ENCODE measurements at places on chromosomes 7 and 10.
A peak's percentile ranks its signal among the peaks of the same experiment; 100 is the strongest.

DNA sequence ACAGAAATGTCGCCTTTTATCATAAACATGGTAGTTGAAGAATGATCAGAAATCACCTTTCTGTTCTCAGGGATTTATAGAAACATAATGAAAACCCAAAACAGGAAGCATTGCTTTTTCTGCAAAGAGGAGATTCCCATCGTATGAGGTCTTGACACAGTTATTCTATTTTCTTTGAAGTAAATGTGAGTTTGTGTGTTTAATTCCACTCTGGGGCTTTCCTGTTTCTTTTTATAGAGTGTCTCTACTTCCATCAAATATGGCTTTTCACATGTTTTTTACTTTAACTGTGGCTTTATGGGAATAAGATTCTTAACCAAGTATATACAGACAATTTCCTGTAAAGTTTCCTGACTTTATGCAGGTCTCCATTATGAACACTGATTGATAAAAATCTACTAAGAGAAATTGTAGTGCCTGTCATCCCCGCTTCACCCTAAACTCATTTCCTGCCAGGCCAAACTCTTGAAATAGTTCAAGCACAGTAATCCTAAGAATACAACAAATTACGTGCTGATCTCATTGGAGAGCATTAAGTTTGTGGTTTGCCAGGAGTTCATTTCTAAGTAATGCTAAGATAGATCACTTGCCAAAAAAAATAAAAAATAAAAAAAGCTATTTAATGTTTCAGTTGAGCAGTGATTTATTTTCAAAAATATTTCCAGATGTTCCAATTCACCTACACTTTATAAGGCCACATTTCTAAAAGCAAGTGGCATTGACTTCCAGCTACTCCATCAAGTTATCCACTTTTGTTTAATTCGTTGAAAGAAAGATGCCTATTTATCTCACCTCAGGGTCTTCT is 52.2 kb upstream of the SEC61G start:
- peak; percentile 65 for DNase-seq

- no peak for DNase-seq
Measured at GRCh38 chr7:111711426-111712065, 149.3 kb upstream of the IMMP2L start.

DNA sequence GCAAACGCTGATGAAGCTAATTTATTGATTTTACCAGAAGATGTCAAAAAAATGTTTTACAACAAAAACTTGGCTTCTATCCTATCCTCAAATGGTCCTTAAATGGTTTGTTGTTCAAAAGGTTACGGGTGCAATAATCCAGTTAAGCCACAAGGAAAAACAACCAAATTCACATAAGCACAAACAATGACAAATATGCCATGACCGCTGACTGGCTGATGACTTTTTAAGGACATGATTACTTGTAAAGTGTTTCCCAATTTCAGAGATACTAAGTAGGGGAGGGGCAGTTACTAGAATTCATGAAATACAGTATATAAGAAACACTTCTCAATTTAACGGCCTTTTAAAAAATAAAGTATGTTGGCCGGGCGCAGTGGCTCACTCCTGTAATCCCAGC is 28.8 kb downstream of the ABI1 start:
- no peak for DNase-seq

- no peak for DNase-seq
Measured at GRCh38 chr10:3574451-3574850, 210.6 kb downstream of the KLF6 start.

DNA sequence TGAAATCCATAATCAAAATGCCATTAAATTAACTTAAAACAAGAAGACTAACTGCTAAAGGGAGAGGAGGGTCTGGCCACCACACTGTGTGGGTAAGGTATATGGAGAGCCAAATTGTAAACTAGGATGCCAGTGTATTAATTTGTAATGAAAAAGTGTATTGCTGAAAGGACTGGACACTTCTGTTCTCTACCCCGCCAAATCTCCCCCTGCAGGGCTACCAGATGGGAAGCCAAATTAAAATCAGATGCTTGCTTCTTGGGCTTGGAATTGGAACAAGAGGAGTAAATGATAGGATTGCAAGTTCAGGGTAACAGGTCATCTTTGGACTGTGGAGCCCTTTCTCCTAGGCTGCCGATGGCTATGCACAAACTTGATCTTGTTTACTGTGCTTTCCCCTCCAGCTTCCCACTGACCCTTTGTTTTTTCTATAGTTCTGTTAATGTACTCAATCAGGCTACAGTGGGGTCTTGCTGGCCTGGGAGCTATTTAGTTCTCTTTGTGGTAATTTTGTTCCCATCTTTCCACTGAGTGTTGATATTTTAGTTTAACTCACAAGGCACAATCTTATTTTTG is 932.1 kb upstream of the C7orf33 start:
- no peak for DNase-seq

DNA sequence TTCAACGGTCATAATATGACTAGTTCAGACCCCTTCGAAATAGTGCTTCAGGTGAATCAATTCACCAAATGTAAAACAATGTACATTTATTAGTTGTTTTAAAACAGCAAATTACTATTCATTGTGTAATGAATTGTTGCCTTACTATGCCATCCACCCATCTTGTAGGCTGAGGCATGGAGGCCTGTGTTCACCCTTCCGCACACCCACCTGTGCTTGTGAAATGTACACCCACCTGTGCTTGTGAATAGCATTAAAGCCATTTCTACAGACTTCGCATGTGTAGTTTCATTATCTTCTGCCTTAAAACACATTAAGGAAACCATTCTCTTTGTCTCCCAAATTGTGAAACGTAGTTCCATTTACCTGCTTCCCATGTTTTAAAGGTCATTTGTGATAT is 16.8 kb downstream of the CLRN3 start:
- no peak for DNase-seq

DNA sequence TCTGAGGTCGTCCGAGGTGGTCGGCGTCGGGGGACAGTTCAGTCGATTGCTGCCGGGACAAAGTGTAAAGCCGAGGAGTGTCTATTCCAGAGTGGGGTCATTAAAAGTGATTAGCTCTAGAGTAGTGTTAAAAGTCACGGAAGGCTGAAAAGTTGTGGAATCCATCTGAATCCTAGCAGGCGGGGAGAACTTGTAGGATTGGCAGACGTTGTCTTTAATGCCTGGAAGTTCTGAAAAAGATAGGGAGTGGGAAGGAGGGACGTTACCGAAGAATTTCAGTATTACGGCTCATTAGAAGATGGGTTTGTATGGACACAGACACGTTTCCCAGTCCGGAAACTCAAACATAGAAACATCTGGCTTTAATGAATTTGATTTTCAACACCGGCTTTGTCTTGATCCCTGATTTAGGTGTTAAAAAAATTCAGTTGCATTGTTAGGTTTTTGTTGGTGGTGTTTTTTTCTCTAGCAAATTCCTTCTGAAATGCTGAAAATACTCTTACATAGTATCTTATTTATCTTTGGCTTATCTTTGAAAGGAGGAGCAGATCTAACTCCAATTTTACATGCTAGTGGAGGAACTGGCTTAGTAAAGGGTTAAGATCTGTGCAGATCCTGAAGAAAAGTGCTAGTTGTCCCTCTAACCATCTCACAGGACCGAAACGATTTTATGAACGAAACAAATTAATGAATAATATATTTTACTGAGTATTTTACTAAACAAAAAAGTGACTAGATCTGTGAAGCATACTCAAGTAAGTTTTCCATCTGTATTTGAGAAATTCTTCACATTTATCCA is 900 bp downstream of the MKLN1 start:
- no peak for DNase-seq

GRCh38 chr10:75079436-75080083 is 31.9 kb upstream of the SAMD8 start:
- DNase-seq, result no peak

GRCh38 chr10:86348321-86349210 is 18.0 kb downstream of the GRID1 start:
- no peak for DNase-seq

GRCh38 chr10:118151461-118151860 is 104.7 kb upstream of the RAB11FIP2 start:
- no peak for DNase-seq

DNA sequence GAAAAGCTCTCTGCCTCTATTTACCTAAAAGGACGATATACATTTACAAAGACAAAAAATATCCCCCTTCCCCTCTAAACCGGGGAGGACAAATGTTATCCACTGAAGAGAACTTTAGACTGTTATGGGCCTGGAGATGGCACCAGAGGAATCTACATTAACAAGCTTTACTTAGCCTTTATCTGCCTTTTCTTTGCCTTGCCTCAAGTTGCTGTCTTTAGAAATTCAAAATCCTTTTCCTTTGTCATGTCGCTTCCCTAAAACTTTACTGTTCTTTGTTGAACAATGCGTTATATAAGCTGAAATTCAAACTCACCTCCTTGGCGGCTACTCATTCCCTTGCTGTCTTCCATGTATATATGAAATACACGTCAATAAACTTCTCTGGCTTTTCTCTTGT is 405.0 kb downstream of the PCDH15 start:
- no peak for DNase-seq

- no peak for DNase-seq
Measured at GRCh38 chr7:74263399-74264120, 9.4 kb upstream of the RFC2 start.

GRCh38 chr7:66183700-66184099 is 21.4 kb upstream of the TPST1 start:
- peak; percentile 97 for DNase-seq

DNA sequence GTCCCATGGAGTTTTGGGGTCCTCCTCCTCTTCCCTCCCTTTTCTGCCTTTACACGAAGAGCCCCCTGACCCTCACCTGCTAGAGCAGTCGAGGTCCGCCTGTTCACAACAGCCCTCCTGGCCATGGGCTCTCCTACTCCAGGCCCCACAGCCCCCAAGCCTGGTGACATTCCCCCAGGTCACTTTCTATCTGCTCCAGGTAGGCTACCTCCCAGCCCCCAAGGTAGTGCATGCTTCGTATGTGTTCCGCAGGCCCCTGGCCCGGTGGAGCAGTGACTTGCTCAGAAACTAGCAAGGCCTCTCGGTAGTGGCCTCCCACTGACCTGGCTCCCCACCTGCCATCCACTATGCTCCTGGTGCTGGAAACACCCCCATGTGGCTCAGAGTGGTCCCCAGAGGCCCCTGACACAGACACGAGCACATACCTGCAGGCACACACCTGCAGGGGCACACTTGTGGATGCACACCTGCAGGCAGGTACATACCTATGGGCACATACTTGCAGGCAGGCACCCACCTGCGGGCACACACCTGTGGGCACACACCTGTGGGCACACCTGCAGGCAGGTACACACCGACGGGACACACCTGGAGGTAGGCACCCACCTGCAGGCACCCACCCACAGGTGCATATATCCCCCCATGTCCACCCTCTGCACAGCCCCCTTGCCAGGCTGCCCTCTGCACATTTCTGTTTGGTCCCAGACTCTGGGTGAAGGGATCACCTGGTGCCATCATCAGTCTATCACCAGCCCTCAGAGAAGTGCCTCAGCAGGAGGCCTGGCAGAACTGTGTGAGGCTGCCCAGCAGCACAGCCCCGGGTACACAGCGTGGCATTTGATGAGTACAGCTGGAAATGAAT is 322.5 kb downstream of the PTPRN2 start:
- no peak for DNase-seq

GRCh38 chr10:100041306-100042002 is 31.7 kb upstream of the DNMBP start:
- DNase-seq, result no peak

GRCh38 chr7:1883834-1884582 is 213.9 kb downstream of the ELFN1 start:
- DNase-seq, result no peak

DNA sequence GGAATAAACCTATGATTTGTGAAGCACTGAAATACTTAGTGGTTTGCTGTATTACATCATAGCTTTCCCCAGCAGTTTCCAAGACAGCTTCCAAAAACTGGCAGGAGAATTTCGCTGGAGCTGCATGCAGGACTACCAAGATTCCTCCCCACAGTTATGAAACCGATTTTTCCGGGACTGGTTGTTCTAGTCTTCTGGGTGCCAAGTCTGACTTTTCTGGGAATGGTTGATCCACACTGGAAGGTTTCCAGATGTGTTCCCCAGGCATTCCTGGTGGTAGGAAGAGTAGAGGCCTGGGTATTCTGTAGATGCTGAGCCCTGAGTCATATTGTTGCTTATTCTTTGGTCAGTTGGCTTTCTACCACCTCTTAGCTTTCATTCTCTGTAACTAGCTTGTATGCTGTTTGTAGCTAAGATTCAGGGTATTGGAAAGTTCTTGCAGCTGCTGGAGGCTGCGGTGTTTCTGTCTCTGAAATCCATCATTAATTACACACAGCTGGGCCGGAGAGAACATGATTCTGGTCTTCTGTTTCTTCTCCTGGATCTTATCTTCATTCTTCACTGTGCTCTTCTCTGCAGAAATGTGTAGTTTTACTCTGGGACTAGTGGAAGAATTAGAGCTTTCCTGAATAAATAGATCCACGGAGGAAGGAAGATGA is 6.3 kb downstream of the ABCC2 start:
- DNase-seq, result peak; percentile 98

DNA sequence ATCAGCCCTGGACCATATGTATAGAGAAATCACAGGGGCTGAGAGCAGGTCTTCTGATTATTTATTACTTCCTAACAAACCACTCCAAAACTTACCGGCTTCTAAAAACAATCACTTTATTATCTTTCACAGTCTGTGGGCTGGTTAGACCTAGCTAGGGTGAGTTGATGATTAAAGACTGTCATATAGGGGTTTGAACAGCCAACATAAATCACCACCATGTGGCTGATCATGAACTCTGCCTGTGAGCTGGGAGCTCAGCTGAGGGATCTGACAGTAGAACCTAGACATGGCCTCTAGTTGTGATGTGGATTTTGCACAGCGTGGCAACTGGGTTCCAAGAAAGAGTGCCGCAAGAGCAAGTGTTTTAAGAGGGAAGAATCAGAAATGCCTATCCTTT is 305.4 kb downstream of the CSTF2T start:
- no peak for DNase-seq

DNA sequence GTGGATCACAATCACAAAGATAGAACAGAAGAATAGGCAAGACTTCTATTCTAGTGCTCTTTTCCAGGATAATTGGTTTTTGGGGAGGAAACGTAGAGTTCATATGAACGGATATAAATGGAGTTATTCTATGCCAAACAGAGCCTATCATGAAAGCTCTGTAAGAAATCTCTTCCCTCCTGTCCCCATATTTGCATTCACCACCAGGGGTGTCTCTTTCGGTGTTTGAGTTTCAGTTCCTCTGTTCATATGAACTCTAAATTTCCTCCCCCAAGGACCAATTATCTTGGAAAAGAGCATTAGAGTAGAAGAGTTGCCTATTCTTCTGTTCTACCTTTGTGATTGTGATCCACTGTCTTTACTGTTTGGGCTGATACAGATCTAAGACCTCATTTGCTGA is 48.3 kb upstream of the CDC14C start:
- DNase-seq, result no peak

GRCh38 chr7:23742051-23742450 is 32.0 kb downstream of the STK31 start:
- no peak for DNase-seq

All from NCI-H226 (cell line).